ENCODE measurements at places on chromosomes 1 and 21. TPM values are rescaled to one million over a fixed set of nuclear protein-coding genes. Genes with fewer than 3 reads are reported as not detected.

The LCE1F gene
- not detected for total RNA-seq

The S100A7A gene
- total RNA-seq, result not detected

The TMEM82 gene
- total RNA-seq, result not detected

The LRRC39 gene
- 0.56 TPM for total RNA-seq

The PDC gene
- not detected for total RNA-seq

The CRYAA gene
- total RNA-seq, result not detected

Data from smooth muscle cell of the pulmonary artery (primary cell).